ENCODE measurements at places on chromosomes 5 and 9.

- DNase-seq, result peak; percentile 18
Measured at GRCh38 chr5:176447591-176447977, 601 bp upstream of the FAF2 start.

DNA sequence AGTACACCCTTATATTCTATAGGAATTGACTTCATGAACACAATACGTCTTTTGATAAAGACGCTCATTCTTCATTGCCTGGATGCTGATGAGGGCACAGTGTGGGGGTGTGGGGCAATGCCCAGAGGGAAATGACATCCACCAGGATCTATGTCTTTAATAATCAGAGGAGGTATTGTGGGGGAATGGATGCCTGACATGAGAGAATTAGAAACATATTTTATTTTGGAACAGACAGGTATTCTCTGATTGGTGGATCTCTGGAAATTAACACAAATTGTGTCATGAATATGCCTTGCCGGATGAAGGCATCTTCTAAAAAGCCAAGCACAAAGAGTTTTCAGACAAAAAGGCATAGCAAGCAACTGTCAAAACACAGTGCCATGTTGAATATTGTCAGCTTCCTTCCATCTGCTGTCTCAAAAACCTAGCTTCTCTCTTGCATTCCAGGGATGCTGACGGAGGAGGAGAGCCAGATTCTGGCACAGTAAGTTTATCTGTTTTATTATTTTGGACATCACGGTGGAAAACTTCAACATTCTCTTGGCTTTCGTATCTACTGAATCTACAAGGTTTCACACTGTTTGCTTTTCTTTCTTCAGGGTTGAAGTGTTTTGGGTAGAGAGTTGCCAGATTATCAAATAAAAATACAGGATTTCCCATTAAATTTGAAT lies 3.9 kb upstream of the C5orf58 start:
- no peak for DNase-seq

DNA sequence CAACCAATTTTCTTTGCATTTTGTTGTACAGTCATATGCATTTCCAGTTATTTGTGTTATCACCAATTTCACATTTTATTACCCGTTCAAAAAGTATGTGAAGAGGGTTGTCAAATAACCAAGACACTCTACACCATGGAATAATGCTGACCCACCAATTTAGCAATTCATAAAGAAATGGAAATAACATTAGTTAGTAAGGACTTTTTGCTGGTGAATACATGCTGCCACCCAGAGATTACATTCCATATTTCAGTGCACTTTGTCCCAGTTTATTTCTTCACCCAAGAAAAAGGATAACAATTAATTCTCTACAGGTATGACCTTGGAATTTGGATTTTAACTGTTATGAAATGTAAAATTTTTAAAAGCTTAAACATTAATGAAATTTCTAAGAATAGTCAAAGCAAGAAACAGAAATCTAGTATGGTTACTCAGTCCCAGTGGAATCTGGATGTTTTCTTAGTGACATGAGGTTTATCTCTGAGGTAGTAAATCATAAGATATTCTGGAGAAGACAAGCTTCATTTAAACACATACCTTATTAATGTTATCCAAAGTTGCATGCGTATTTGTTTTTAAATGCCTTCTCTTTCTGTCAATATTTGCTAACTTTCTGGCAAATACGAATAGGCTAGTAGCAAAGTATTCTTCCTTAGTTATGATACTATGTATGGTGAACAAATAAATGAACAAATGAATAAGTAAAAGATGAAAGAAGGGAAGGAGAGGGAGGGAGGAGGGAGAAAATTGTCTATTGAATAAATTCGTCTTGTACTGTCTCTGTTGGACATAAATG lies 100.6 kb downstream of the CETN3 start:
- DNase-seq, result no peak

GRCh38 chr5:140637371-140638100 lies 1.7 kb upstream of the TMCO6 start:
- DNase-seq, result no peak

GRCh38 chr9:137171149-137171900 lies 531 bp downstream of the TMEM210 start:
- no peak for DNase-seq

- DNase-seq, result no peak
Measured at GRCh38 chr9:70924380-70924779, 197.0 kb downstream of the TRPM3 start.

DNA sequence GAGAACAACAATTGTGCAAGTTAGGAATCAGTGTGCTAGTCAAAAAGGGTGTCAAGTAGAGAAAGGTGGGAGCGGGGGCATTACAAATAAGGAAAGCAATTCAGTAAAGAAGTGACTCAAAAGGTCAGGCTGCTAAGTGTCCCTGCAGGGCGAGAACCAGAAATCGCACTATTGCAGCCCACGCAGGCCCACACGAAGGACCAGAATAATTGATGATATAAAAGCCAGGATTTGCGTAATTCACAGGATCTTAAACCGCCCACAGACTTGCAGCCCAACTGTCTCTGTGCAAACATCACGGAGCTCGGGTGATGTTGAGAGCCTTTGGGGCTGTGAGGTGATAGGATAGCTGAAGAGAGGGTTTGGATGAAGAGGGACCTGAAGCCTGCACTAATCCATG lies 349.0 kb downstream of the BRINP1 start:
- DNase-seq, result no peak

- no peak for DNase-seq
Measured at GRCh38 chr5:84861306-84861705, 476.6 kb upstream of the EDIL3 start.

DNA sequence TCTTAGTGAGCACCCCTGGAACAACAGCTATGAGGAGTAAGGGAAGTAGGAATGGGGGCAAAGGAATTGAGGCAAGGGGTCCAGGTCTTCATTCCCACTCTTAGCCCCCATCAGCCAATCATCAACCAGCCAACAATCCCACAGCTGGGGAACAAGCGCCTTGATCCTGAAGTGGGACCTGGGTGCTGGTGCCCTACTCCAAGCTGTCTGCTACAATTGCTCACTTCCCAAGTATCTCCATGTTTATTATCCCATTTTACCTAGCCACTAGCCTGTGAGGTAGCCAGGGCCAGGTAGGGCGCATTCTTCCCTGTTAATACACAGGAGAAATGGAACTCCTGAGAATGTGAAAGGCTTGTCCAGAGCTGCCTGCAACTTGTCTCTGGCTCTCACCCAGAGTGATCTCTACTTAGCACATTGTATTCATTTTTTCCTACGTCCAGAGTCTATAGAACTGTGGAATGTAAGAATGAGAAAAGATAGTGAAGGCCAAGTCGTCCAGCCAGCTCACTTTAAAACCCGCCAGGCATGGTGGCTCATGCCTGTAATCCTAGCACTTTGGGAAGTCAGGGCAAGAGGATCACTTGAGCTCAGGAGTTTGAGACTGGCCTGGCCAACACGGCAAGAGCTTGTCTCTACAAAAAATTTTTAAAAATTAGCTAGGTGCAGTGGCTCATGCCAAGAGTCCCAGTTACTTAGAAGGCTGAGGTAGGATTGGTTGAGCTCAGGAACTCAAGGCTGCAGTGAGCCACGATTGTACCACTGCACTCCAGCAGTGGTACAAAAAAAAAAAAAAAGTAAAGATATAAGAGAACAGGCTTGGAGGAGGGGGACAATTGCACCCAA lies 6.2 kb upstream of the DNAJC18 start:
- no peak for DNase-seq

DNA sequence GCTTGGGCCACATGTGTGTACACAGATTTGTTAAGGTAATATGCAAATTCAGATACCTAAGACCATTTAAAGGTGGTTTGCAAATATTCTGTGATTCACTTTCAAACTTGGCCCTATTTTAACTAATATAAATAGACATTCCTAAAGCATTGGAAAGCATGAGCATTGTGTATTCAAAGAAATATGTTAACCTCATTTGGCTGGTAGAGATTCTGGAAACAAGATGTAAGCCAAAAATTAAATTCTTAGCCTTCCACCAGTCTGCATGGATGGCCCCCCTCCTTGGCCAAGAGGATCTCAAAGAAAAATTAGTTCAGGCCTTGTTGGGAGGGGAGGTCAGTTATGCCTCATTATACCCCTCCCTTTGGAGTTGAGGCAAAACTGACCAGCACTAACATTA lies 38.7 kb upstream of the C6 start:
- DNase-seq, result no peak

DNA sequence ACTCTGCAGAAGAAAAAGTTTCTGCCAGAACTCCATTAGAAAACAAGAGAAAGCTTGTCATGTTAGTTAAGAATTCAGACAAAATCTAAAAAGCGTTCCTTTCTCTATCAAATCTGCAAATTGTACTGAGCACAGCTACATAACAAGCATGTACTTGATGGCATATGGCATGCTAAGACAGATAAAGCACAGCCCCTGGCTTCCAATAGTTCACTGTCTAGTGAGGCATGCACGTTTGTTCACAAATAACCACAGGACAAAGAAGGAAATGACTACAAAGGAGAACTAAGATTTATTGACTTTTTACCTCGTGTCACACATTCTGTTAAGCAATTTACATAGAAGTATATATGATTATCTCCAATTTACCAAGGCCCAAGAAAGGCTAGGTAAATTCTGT lies 518.2 kb upstream of the TLE4 start:
- DNase-seq, result no peak

Data from stimulated activated CD4-positive, alpha-beta T cell treated with anti-CD3 and anti-CD28 coated beads, TNF-alpha, amount 100 ng/mL, for 4 hours (primary cell).